ENCODE measurements at places on chromosomes 5 and 9. TPM values are rescaled to one million over a fixed set of nuclear protein-coding genes. Genes with fewer than 3 reads are reported as not detected.

- H3K27ac ChIP-seq, result no peak overlapping the region
- no peak overlapping the region for H3K4me3 ChIP-seq
- no peaks in the 10 kb centered on the region for H3K4me1 ChIP-seq
- peaks cover 8% of the 10 kb centered on the region for H3K27me3 ChIP-seq
- DNase-seq, result no peak
- H3K36me3 ChIP-seq, result no peaks in the 10 kb centered on the region
Measured at GRCh38 chr9:135478191-135478590, 1.4 kb upstream of the PPP1R26 start.

- H3K4me1 ChIP-seq, result peaks cover 7% of the 10 kb centered on the region
- H3K27me3 ChIP-seq, result peaks cover 2% of the 10 kb centered on the region
- no peak for DNase-seq
Measured at GRCh38 chr5:136028090-136028489, 698 bp upstream of the TGFBI start.

DNA sequence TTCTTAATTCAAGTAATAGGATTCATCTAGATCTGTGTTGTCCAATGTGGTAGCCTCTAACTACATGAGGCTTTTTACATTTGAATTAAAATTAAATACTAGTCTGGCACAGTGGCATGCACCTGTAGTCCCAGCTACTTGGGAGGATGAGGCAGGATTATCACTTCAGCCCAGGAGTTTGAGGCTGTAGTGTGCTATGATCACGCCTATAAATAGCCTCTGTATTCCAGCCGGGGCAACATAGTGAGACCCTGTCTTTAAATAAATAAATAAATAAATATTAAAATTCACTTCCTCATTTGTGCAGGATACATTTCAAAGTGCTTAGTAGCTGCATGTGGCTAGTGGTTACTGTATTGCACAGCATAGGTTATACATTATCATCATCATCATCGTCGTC lies 91.8 kb downstream of the UBE2R2 start:
- H3K4me1 ChIP-seq, result no peaks in the 10 kb centered on the region
- no peaks in the 10 kb centered on the region for H3K27me3 ChIP-seq
- H3K4me3 ChIP-seq, result no peak overlapping the region
- DNase-seq, result no peak

Gene CERCAM
- 1.0 TPM for polyA plus RNA-seq

DNA sequence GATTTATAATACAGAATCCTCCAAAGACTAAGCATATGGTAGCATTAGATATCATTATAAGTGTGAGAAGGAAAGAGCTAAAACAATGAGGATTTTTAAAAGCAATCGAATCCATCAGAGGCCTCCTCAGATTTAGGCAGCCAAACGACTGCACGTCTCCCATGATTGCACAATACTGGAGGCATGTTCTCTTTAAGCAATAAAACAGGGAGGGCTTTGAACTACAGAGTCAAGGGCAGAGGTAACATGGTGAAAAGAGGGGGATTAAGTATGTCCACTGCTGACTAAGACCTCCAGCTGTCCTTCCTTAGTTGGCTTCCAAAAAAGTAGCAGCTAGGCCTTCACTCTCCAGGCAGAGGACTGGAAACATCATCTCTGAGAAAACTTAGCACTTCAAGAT lies 298.7 kb upstream of the RGMB start:
- no peaks in the 10 kb centered on the region for H3K27me3 ChIP-seq
- H3K4me1 ChIP-seq, result no peaks in the 10 kb centered on the region
- no peak for DNase-seq
- no peak overlapping the region for H3K27ac ChIP-seq

Gene ACTBL2
- not detected for polyA plus RNA-seq

DNA sequence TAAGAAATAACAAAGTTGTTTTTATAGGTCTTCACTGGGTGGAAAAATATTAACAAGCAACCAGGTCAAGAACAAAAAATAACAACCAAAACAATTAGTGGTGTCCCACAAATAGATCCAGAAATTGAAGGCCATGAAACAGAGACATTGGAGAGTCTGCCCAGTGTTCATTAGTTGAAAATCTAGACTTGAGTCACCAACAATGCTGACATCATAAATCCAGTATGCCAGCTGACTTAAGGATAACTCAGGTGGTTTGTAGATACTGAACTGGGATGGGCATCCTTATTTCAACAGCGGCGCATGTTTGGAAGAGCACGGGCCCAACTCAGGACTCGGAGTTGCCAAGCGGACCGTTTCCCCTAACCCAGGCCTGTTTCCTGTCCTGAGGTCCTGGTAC lies 80.7 kb upstream of the TNFAIP8 start:
- H3K27me3 ChIP-seq, result no peaks in the 10 kb centered on the region
- peaks cover 66% of the 10 kb centered on the region for H3K4me1 ChIP-seq
- peak overlapping the region; percentile 77 for H3K27ac ChIP-seq
- peak overlapping the region; percentile 9 for H3K4me3 ChIP-seq
- H3K36me3 ChIP-seq, result no peaks in the 10 kb centered on the region

DNA sequence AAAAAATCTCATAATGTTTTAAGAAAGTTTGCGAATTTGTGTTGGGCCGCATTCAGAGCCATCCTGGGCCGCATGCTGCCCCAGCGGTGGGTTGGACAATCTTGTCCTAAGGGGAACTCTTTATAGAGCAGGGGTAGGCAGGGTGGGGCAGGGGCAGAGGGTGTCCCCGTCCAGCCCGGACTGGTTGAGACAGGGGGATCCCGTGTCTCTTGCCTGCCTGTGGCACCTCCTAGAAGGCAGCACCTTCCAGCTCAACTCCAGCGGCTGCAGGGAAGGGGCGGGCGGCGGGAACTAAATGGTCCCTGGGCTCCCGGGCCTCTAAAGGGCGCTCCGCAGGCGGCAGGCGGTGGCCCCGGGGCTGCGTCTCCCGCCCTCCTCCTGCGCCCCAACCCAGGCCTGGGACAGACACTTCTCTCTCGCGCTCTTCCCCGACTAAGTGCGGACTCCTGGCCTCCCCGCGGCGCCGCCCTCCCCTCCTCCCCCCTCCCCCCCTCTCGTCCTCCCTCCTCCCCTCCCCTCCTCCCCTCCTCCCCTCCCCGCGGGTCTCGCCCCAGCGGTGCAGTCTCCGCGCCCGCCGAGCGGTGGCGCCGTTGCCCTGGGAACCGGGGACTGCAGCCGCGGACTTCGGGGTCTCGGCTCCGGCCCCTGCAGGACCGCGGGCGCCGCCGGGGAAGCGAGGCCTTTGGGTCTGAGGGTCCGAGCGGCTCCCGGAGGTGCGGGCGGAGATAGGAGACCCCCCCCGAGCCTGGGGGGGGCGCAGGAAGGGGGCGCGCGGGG lies 132.6 kb downstream of the MRPL36 start:
- no peaks in the 10 kb centered on the region for H3K4me1 ChIP-seq
- no peak overlapping the region for H3K4me3 ChIP-seq
- peaks cover 6% of the 10 kb centered on the region for H3K27me3 ChIP-seq
- no peak for DNase-seq
- H3K36me3 ChIP-seq, result no peaks in the 10 kb centered on the region

- DNase-seq, result no peak
- H3K4me1 ChIP-seq, result no peaks in the 10 kb centered on the region
Measured at GRCh38 chr5:30239331-30240022, 954.0 kb upstream of the CDH6 start.

DNA sequence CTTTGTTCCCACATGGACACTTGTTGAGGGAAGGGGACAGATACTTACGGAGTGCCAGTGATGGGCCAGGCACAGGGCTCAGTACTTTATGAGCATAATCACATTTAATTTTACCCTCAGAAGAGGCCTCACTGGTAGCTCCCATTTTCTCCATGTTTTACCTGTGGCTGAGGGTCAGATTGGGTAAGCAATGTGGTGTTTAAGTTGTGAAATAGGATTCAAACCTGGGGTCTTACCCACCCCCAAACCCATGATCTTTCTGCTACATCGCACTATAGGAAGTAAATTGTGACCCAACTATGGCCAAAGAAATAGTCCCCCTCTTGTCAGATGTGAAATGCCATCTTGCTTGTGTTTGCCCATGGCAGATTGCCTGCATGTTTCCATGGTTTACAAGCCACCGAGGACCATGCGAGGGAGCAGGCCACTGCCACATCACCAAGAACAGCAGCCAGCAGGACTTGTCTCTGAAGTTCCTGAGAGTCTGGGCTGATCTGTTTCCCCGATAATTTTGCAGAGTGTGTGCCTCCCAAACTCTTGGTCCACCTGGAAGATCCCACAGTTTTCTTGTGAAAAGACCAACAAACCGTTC lies 95.4 kb downstream of the MACROH2A1 start:
- H3K4me1 ChIP-seq, result no peaks in the 10 kb centered on the region
- no peak overlapping the region for H3K4me3 ChIP-seq
- H3K27me3 ChIP-seq, result no peaks in the 10 kb centered on the region

DNA sequence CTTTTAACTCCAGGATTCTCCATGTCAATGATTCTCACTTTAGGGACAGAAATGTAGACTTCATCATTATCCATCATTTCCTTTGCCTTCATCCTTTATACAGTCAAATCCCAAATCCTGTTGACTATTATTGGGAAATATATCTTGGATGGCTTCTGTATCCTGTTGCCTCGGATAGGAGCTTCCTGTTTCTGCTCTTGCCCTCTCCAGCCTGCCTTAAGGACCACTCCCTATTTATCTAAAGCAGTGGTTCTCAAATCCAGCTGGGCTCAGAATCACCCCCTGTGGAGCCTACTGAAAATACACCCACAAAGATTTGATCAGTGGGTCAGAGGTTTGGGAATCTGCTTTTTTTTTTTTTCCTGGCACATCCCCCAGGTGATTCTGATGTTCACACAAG lies 8.5 kb downstream of the AFAP1L1 start:
- no peaks in the 10 kb centered on the region for H3K36me3 ChIP-seq
- H3K4me3 ChIP-seq, result no peak overlapping the region
- no peaks in the 10 kb centered on the region for H3K27me3 ChIP-seq
- DNase-seq, result no peak

GRCh38 chr5:30117135-30117534 lies 1076.4 kb upstream of the CDH6 start:
- DNase-seq, result no peak
- H3K4me3 ChIP-seq, result no peak overlapping the region
- H3K36me3 ChIP-seq, result no peaks in the 10 kb centered on the region

Gene ZNF454
- not detected for polyA plus RNA-seq

DNA sequence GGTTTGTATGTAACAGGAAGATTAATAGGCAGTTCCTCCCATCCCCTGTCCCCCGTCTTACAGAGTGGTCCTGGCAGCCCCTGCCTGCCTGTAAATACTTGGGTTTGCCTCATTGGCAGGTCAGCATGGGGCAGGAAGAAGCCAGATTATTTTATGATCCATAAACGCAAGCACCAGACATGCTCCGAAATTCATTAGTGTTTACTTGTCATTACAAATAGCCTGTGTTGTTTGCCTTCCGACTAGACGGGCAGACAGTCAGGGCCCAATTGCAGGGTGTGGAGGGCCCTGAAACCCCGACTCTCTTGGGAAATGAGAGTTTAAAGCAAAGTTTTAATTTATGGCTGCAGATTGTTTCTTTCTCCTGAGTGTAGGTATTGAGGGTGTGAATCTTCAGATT lies 97.2 kb downstream of the RALGPS1 start:
- peaks cover 17% of the 10 kb centered on the region for H3K4me1 ChIP-seq
- no peak overlapping the region for H3K4me3 ChIP-seq
- H3K36me3 ChIP-seq, result no peaks in the 10 kb centered on the region
- no peaks in the 10 kb centered on the region for H3K27me3 ChIP-seq
- no peak overlapping the region for H3K27ac ChIP-seq
- DNase-seq, result no peak

DNA sequence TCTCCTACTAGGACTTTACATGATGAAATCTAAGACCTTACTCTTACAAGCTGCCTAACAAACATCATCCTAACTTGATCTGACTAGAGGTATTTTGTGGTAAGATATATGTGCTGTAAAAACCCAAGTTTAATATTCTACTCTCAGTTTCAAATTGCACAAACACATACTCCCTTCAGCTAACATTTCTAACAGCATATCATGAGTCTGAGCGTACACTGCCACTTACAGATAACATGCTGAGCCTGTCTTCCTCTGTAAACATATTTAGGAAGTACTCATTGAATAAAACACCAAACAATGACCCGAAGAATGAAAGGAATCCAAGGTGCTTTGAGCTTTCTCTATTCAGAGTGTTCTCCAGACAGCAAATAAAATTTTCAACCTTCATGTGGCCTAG lies 7.9 kb upstream of the ESM1 start:
- H3K36me3 ChIP-seq, result no peaks in the 10 kb centered on the region
- H3K27me3 ChIP-seq, result no peaks in the 10 kb centered on the region
- no peak overlapping the region for H3K27ac ChIP-seq
- no peaks in the 10 kb centered on the region for H3K4me1 ChIP-seq

- H3K27me3 ChIP-seq, result no peaks in the 10 kb centered on the region
- H3K36me3 ChIP-seq, result no peaks in the 10 kb centered on the region
- DNase-seq, result no peak
- peaks cover 24% of the 10 kb centered on the region for H3K4me1 ChIP-seq
Measured at GRCh38 chr5:59178071-59178470, 595.2 kb downstream of the RAB3C start.

Gene SLC22A5
- 2.2 TPM for polyA plus RNA-seq

Gene PLPPR1
- not detected for polyA plus RNA-seq

- no peaks in the 10 kb centered on the region for H3K4me1 ChIP-seq
- no peak overlapping the region for H3K4me3 ChIP-seq
- no peaks in the 10 kb centered on the region for H3K36me3 ChIP-seq
- H3K27me3 ChIP-seq, result no peaks in the 10 kb centered on the region
- no peak for DNase-seq
Measured at GRCh38 chr9:134634667-134635230, 6.9 kb upstream of the COL5A1 start.

- H3K27me3 ChIP-seq, result no peaks in the 10 kb centered on the region
- DNase-seq, result no peak
- no peak overlapping the region for H3K27ac ChIP-seq
- no peaks in the 10 kb centered on the region for H3K4me1 ChIP-seq
- H3K4me3 ChIP-seq, result no peak overlapping the region
Measured at GRCh38 chr9:125997196-125997823, 250.1 kb downstream of the PBX3 start.

Gene THBS4
- 0.99 TPM for polyA plus RNA-seq

Gene SEMA5A
- 0.09 TPM for polyA plus RNA-seq

Gene BAG1
- polyA plus RNA-seq, result 120 TPM

Gene KCNV2
- polyA plus RNA-seq, result not detected

- H3K4me3 ChIP-seq, result no peak overlapping the region
- no peak overlapping the region for H3K27ac ChIP-seq
- H3K4me1 ChIP-seq, result no peaks in the 10 kb centered on the region
- DNase-seq, result no peak
- no peaks in the 10 kb centered on the region for H3K36me3 ChIP-seq
- no peaks in the 10 kb centered on the region for H3K27me3 ChIP-seq
Measured at GRCh38 chr5:179336871-179337795, 8.1 kb downstream of the ADAMTS2 start.

Gene IFNB1
- not detected for polyA plus RNA-seq

DNA sequence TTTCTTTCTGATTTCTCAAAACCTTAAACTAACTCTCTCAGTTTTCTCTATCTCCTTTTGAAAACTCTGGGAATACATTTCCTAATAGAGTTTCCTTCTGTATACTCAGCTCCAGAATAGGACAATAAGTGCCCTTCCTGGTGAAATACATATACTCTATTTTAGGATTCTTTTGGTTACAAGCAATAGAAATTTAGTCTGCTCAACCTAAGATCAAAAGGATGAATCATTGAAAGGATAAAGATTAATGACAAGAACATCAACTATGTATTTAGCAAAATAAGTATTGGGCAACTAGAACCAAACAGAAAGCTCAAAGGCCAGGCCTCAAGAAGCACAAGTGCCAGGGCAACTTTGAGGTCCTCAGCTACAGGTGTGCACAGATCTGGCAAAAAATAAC lies 127.1 kb downstream of the ADAMTSL1 start:
- no peak overlapping the region for H3K4me3 ChIP-seq
- no peaks in the 10 kb centered on the region for H3K4me1 ChIP-seq
- no peak overlapping the region for H3K27ac ChIP-seq
- H3K27me3 ChIP-seq, result no peaks in the 10 kb centered on the region
- no peak for DNase-seq
- no peaks in the 10 kb centered on the region for H3K36me3 ChIP-seq

Gene NSA2
- polyA plus RNA-seq, result 159 TPM

Gene DMGDH
- polyA plus RNA-seq, result 0.44 TPM
